ENCODE measurements at places on chromosomes 7 and 10.

DNA sequence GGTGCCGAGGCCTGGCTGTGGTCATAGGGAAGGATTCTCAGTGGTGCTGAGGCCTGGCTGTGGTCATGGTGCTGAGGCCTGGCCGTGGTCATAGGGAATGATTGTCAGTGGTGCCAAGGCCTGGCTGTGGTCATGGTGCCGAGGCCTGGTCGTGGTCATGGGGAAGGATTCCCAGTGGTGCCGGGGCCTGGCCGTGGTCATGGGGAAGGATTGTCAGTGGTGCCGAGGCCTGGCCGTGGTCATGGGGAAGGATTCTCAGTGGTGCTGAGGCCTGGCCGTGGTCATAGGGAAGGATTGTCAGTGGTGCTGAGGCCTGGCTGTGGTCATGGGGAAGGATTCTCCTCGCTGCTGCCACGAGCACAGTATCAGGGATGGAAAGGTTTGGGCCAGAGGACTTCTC is 327.3 kb downstream of the ADARB2 start:
- DNase-seq: no peak

GRCh38 chr10:68362590-68362989 is 29.9 kb upstream of the PBLD start:
- DNase-seq: no peak

DNA sequence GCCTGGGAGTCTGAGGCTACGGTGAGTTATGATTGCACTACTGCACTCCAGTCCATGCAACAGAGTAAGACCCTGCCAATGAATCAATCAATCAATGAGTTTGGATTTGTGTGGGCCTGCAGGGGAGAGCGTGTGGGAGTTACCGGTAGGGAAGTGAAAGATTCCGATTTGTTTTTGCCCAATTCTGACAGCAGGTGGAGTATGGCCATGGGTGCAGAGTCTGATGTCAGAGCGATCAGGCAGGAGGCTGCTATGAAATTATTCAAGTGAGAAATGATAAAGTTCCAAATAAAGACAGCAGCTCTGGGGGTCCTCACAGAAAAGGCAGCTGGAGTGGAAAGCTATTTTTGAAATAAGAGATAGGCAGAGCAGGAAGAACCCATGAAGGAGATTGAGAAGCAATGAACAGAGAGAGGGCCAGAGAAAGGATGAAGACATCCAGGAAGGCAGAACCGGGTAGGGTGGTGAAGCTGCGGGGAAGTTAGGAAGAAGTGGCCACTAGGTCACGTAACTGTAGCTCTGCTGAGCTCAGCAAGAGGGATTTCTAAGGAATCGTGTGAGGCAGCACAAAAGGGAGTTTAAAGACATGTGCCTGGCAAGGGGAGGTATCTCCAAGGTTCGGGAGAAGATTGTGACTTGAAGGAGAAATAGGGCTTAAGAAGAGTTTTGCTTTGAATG is 93.7 kb upstream of the NMT2 start:
- DNase-seq: no peak

GRCh38 chr7:95432606-95433005 is 2.2 kb downstream of the PON2 start:
- DNase-seq: peak; percentile 22

- no peak for DNase-seq
Measured at GRCh38 chr7:7136466-7137381, 45.6 kb upstream of the C1GALT1 start.

DNA sequence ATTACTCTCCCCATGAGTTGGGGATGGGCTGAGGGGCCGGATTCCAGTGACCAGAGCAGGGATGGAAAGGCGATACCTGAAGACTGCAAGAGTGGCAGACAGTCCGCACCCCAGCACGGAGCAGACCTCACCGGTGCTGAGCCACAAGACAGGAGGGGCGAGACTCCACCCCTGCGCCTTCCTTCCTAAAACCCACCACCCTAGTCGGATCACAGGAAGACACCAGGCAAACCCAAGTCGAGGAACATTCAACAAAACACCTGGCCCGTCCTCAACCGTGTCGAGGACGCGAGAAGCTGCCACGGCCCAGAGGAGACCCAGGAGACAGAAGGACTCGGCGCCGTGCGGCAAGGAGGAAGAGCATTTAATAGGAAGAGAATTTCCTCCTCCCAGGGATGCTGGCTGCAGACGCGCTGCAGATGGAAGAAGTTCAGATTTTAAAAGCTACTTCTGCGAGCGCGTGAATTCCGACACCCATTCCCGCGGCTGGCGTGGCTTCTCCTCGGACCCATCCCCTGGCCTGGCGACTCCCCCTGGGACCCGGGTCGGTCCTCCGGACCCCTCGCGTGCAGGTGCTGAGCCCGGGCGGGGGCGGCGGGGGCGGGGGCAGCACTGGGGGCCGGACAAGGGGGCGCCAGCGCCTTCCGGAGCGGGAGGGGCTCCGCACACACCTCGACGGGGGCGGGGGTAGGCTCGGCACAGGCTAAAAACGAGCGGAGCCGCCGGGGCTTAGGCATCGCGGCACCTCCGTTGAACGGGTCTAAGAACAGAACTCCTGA is 563 bp upstream of the UTF1 start:
- DNase-seq: no peak

- no peak for DNase-seq
Measured at GRCh38 chr10:10096296-10096695, 921.4 kb upstream of the CELF2 start.

- peak; percentile 100 for DNase-seq
Measured at GRCh38 chr7:47227762-47228177, 354.1 kb downstream of the TNS3 start.

DNA sequence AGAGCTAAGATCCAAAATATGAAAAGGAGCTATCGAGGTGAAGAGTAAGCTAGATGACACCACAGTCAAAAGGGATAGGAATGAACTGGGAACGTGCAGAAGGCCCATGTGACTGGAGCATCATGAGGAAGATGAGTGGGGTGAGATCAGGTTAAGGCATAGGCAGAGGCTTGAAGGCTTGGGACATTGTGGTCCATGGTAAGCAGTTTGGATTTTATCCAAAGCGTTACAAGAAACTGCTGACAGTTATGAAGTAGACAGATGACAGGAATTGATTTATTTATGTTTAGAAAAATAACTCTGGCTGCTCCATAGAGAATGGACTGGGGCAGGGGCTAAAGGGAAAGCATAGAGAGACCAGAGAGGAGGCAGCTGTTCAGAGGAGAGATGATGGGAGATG is 18.1 kb upstream of the PANK1 start:
- DNase-seq: no peak

- no peak for DNase-seq
Measured at GRCh38 chr7:133303931-133304330, 51.1 kb downstream of the EXOC4 start.

DNA sequence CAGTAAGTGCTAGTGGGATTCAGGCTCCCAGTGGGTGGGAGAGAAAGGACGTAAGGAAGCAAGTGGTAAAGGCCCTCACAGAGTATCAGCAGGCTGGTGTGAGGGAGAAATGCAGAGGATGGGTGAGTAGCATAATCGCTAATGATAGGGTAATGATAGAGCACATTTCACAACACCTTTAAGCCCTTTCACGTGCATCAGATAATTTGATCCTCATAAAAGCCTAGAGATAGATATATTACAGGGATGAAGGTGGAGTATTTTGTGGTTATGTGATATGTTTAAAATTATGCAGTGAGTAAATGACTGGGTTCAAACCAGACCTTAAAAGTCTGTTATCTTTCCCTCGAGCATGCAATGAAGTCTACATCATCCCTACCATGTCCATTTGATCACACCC is 10.3 kb downstream of the LEP start:
- no peak for DNase-seq

DNA sequence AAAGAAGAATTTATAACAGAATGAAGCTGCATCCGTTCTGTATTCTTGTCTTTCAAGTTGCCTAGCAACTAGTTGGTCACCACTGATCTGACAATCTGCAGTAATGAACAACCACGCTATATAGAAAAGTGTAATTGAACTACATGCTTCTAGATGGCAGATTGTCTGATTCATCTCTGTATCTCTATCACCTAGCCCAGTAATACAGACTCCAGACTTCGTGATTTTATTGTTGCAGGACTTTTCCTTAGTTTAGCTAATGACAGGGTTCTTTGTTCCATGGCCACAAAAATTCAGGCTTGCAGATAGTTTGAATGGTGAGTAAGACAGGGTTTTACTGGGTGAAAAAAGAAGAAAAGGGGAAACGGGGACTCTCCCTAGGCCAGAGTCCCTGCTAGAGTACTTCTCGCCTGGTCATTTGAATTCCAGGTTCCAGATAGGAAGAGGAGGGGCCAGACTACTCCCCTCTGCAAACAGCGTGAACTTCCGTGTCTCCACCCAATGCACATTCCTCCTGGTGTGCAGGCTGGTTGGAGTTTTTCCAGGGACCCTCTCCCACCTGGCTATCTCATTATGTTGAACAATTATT is 45.9 kb downstream of the COL1A2 start:
- DNase-seq: no peak

DNA sequence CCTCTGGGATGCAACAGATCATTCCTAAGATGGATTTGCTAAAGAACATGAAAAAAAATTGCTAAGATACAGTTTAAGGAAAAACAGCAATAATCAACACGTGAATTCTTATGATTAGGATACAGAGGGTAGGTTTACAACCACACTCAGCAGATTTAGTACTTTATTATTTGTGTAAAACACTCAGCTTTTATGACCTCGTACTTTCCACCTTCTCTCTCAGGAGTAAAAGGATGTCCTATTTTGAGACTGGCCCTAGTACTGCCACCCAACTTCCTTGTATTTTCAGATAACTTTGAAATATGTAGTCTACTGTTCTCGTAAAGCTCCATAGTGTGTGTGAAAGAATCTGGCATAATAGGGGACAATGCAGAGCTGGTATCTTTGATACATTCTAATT is 186.1 kb downstream of the ARL4A start:
- no peak for DNase-seq

DNA sequence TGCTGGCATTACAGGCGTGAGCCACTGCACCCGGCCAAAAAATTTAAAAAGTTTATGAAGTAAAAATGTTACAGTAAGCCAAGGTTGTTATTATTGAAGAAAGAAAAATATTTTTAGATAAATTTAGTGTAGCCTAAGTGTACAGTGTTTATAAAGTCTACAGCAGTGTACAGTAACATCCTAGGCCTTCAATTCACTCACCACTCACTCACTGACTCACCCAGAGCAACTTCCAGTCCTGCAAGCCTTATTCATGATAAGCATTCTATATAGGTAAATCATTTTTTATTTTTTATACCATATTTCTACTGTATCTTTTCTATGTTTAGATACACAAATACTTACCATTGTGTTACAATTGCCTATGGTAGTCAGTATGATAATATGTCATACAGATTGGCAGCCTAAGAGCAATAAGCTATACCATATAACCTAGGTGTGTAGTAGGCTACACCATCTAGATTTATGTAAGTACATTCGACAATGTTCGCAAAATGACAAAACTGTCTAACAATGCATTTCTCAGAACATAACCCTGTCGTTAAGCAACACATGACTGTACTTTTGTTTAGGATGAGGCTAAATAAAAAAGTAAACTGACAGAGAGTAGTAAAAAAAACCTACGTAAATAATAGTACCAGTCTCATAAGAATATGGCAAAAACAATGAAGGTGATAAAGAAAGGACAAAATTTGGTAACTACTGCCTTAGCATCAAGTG is 77.8 kb upstream of the FAM133B start:
- no peak for DNase-seq

DNA sequence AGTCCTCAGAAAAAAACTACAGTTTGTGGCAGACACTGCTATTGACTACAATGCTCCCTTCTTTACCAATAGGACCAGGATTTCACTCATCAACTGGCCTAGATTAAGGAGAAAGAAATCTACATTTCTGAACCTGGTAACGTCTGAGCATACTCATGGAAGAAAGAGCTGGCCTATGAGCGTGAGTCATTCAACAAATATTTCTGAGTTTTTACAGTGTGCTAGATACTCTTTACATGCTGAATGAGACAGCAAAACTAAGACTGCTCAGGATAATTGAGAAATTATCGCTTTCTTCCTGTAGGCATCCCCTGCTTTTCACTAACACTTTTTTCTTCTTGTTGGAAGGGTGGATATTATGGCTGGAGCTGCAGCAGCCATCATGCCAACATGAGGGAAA is 609.7 kb downstream of the TNS3 start:
- DNase-seq: no peak

- peak; percentile 84 for DNase-seq
Measured at GRCh38 chr7:50304911-50305582, 531 bp downstream of the IKZF1 start.

DNA sequence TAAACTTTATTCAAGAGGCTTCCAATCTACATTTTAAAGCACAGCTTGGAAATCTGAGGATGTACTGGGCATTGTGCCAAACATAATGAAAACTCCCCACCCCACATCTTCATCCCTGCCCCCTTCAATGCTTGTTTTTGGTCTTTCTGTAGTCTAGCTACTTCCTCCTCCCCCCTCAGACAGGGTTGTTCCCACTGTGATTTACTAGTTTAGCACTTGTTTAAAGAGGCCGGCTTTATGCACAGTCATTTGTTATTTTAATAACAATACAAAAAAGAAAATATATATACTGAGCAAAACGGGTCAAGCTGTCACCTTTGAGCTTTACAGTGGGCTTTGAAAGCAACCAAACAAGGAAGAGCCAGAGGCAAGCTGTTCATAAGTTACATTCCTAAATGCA is 132.6 kb downstream of the CHRM2 start:
- DNase-seq: no peak

DNA sequence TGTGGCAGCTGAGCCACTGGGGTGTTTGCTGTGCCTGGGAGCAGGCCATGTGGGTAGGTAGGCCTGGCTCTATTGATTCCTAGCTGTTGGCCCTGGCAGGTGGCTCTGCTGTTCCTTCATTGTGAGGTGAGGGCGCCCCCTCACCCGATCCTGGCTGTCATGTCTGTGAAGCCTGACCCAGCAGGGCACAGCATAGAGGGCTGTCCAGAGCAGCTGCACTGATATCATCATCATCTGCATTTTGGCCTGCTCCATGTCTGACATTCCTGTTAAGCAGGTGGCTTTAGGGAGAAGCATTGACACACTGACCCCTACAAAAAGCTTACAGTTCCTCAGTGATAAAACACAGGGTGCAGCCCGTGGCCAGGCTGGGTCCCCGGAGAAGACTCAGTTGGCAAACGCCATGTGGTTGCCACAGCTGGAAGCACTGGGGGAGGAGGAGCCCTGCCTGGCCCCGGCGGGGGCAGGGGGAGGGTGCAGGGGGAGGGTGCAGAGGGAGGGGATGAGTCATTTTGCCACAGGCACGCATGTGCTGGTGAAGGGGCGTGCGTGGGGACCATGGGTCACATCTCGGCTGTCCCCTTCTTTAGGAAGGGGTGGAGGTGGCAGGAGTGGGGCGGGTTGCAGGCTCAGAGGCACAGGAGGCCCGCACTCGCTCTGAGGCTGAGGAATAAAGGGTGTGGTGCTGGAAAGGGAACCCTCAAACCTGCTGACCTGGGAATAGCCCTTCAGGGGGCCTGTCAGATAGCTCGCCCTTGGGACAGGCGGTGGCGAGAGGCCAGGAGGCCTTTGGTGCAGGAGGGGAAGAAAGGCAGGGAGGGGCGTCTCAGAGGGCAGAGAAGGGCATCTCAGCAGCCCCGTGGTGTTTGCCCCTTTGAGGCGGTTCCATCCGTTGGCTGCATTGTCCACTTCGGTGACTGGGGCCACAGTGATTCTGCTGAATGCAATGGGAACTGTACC is 31.6 kb downstream of the IKZF1 start:
- peak; percentile 99 for DNase-seq

- DNase-seq: peak; percentile 25
Measured at GRCh38 chr7:38367301-38367890, 94.0 kb upstream of the TARP start.

- no peak for DNase-seq
Measured at GRCh38 chr10:37476285-37476684, 350.9 kb downstream of the ANKRD30A start.

GRCh38 chr10:129272176-129272575 is 194.9 kb upstream of the MGMT start:
- DNase-seq: no peak

- no peak for DNase-seq
Measured at GRCh38 chr10:131403936-131404335, 92.4 kb upstream of the TCERG1L start.
